Skin of body (tissue), 3 donors: ENCODE measurements at places on chromosomes 16 and 17. TPM values are rescaled to one million over a fixed set of nuclear protein-coding genes. Genes with fewer than 3 reads are reported as not detected.

- no peak for DNase-seq
These were observed 2.8 kb downstream of the ST6GALNAC1 start for GRCh38 chr17:76640550-76641380.

DNA sequence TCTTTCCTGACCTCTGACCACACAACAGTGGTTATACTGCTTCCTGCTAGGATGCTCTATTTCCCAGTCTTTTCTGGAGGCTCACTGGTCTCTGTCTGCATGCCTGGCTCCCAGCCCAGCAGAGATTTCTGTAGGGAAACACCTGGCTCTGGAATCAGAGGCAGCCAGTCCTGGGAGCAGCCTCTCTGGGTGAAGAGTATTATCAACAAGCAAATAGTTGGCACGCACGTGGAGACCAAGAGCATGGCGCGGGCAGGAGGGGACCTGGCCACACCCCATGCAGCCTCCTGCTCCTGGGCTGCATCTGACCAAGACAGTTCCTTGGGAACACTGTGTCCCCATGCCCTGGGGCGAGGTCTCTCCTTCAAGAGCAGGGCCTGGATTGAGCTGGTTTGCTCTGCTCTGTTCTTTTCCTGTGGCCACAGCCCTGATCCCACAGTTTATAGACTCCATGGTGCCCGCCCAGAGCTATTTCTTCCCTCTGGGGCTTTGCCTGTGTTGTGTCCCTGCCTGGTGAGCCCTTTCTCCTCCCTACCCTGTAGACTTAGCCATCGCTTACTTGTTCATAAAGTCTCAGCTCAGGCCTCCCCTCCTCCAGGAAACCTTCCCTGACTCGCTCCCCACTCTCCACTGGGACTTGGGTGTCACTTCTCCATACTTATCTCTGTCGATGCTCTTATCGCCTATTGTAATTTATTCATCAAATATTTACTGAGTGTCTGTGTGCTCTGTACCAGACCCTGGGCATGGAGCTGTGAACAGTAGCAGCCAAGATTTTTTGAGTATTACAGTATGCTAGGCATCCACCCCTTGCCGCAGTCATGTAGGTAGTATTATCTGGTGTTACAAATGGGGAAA, 60.6 kb downstream of the SCNN1B start:
- no peak for DNase-seq

- peak; percentile 48 for DNase-seq
These were observed 15.4 kb downstream of the SMTNL2 start for GRCh38 chr17:4599505-4600281.

DNA sequence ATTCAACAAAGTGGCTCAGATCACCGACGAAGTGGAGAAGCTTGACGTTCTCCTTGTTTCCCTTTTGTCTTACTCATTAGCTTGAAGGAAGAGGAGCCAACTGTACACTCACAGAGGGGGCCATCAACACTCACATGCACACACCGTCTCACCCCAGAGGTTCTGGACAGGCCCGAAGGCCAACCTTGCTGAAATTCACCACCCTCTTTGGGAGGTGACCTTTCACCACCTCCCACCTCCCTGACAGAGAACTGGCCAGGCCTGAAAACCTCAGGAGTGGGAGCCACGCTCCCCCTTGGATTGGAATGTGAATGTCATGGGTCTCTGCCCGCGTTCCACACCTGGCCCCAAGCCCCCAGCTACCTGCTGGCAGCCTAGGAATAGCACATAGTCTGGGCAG, 2.0 kb downstream of the DCXR start:
- DNase-seq = no peak

- no peak for DNase-seq
These were observed 2.0 kb upstream of the NHLRC4 start for GRCh38 chr16:564690-565418.

- no peak for DNase-seq
These were observed 373.2 kb downstream of the NPIPA8 start for GRCh38 chr16:17963185-17963836.

- DNase-seq = no peak
These were observed 1.7 kb downstream of the ATP6V0A1 start for GRCh38 chr17:42460371-42460770.

GRCh38 chr16:71404364-71404763, 37.5 kb downstream of the TLE7 start:
- DNase-seq = no peak

GRCh38 chr16:50615891-50616290, 65.2 kb downstream of the SNX20 start:
- peak; percentile 57 for DNase-seq

DNA sequence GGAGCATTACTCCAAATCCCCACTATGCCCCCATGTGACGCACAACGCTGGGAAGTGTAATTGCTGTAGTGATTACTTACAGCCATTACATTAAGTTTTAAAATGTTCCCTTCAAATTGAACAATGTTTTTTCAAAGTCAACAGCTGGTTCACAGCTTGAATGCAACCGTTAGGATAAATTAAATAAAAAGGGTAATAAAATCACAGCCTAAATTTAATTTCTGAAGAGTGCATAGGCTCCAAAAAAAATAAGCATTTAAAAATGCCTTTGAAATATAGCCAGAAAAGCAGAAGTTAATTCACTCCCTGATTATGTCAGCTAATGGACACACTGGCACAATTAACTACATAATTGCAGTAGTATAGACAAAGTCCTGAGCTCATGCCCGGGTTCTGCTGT, 50.5 kb upstream of the KDM8 start:
- no peak for DNase-seq

DNA sequence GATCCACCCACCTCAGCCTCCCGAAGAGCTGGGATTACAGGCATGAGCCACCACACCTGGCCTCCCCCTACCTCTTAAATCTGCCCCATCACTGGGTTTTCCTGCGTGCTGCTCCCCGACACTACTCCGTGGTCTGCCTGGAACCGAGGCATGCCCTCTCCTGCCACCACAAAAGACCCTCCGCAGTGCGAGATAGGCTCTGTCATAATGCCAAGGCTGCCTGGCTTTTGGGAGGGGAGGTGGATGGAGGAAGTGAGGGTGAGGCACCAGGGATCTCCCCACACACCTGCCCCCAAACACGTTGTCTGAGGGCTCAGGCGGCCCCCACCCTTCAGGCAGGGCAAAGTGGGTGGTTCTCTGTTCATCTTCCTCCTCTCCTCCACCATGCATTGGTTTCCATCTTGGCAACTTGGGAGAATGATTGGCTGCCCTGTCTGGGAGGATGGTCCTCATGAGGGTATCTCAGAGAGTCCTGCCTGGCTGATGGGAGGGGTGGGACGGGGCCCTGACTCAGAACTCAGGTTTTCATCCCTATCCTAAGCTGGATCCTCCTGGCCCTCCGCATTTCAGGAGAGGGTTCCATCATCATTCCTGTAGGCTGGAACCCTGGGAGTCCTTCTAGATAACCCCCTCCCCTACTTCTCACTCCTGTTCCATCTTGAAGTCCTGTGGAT, 23.2 kb downstream of the IGFBP4 start:
- DNase-seq = no peak

GRCh38 chr17:7612294-7612640, 2.4 kb downstream of the FXR2 start:
- DNase-seq = no peak

DNA sequence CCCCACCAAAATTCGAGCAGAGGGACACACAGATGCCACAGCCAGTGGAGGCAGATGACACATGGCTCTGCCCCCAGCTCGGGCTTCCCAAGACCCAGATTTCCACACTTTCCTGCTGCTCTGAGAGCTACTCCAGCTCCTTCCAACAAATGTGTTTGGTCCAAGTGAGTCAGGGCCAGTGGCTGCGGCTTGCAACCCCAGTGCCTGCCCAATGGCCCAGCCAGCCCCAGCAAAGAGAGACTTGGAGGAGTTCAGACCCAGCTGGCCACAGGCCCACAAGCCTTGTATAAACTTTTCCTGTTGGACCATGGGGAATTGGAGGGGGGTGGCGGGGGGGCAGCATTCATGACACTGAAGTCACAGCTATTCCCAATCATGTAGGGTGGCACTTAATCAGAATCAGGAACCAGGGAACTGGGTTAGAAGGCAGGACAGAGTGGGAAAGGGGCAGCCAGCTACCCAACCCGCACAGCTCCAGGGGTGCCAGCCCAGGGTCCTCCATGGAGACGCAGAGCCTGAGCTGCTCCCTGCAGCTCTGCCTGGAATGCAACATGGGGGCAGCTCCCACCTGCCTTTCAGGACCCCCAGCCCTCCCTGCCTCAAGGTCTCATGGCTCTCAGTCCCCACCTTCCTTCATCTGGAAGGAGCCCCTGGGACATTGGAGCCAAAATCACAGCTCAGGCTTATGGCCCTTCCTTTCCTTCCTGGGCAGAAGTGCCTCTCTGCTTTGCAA, 17.5 kb upstream of the C16orf78 start:
- no peak for DNase-seq

GRCh38 chr16:51723036-51723724, 572.1 kb upstream of the SALL1 start:
- DNase-seq = no peak

DNA sequence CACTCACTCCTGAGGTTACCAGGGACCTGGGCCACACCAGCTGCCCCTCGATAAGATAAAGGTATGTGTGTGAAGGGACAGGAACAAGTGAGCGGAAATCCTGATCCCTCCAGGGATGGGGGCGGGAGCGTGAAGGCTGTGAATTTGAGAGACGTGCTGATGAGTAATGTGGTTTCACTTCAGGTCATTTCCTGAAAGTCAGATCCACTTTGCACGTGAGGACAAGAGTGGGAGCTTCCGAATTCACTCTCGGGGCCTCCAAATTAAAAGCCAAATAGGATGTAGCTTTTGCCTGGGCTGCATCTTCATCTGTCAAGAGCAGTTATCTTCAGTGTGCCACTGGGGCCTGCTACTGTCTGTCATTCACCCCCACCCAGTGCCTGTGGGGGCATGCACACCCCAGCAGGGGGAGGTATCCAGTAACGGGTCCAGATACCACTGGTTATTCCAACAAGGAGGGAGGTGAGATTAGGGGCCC, 87.4 kb upstream of the LHX1 start:
- no peak for DNase-seq

DNA sequence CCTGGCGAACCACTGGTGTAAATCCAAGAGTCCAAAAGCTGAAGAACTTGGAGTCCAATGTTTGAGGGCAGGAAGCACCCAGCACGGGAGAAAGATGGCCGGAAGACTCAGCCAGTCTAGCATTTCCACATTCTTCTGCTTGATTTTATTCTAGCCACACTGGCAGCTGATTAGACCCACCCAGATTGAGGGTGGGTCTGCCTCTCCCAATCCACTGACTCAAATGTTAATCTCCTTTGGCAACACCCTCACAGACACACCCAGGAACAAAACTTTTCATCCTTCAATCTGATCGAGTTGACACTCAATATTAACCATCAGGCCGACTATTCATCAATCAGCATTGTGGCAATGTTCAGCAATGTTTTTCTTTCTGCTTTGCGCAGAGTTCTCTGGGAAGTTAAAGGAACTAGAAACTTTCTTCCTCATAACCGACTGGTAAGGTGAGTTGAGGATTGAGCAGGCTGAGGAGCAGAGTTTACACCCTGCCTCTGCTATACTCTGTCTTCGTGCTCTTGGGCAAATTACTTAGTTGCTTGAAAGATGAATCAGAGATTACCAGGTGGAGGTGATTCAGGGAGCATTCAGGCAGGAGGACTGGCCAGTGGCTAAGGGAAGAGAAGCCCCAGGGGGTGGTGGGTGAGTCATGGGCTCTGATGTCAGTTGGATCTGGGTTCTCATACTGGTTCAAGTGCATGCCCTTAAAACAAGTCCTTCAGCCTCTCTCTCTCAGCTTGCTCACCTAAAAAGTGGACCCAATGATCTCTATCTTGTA, 28.2 kb upstream of the BRD7 start:
- DNase-seq = no peak

- DNase-seq = no peak
These were observed 2.2 kb upstream of the TBX4 start for GRCh38 chr17:61449707-61450640.

DNA sequence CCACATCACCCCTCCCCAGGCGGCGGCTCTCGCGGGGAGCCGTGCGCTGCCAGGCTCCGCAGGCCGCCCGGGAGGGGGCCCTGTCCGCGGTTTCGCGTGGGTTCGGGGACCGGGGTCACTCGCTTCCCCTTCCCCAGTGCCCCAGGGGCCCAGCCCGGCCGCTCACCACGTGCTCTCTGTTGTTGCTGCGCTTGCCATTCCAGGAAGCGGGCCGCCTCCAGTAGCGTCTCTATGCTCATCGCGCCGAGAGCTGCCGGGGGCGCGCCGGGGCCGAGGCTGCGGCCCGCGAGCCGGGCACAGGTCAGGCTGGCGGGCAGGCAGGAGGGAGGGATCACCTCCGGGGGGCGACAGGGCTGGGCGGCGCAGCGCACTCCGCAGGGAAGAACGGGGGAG, 390 bp downstream of the MNT start:
- peak; percentile 30 for DNase-seq

- peak; percentile 78 for DNase-seq
These were observed 1.4 kb downstream of the TRAF4 start for GRCh38 chr17:28744972-28745785.

DNA sequence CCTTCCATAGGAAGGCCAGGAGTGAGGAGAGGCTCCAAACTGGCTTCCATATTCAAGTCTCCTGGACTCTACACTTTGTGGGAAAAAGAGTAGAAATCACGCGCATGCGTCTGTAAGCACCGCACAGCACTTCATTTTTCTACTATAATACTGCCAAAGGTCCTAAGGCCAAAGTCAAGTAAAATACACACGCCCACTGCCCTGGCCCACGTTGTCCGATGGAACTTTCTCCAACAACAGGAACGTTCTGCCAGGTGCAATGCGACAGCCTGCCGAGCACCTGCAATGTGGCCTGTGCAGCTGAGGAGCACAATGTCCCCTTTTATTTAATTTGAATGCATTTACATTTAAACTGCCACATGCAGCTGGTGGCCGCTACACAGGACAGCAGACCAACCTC, 23.5 kb downstream of the DNASE1 start:
- DNase-seq = no peak

- DNase-seq = no peak
These were observed 28.5 kb downstream of the PGS1 start for GRCh38 chr17:78406920-78407319.

GRCh38 chr16:74942977-74943918, 41.7 kb downstream of the WDR59 start:
- DNase-seq = no peak

GRCh38 chr16:81185416-81185815, 53.1 kb upstream of the BCO1 start:
- no peak for DNase-seq

GRCh38 chr16:79648826-79649225, 48.3 kb upstream of the MAF start:
- DNase-seq = no peak

Gene KRT36
- total RNA-seq = 1.9 TPM

Gene PPP1R27
- total RNA-seq = 10.0 TPM

Gene BICDL2
- 10.9 TPM for total RNA-seq

Gene MT1F
- total RNA-seq = 0.49 TPM

Gene TERB1
- total RNA-seq = 0.10 TPM

Gene SCO1
- total RNA-seq = 15.4 TPM

Gene CENPV
- total RNA-seq = 11.6 TPM

Gene TBC1D26
- 0.49 TPM for total RNA-seq

Gene RNF157
- total RNA-seq = 5.2 TPM

Gene EFTUD2
- 68.9 TPM for total RNA-seq
